Kidney tubule cell (primary cell): ENCODE measurements at places on chromosomes 13 and 19.

DNA sequence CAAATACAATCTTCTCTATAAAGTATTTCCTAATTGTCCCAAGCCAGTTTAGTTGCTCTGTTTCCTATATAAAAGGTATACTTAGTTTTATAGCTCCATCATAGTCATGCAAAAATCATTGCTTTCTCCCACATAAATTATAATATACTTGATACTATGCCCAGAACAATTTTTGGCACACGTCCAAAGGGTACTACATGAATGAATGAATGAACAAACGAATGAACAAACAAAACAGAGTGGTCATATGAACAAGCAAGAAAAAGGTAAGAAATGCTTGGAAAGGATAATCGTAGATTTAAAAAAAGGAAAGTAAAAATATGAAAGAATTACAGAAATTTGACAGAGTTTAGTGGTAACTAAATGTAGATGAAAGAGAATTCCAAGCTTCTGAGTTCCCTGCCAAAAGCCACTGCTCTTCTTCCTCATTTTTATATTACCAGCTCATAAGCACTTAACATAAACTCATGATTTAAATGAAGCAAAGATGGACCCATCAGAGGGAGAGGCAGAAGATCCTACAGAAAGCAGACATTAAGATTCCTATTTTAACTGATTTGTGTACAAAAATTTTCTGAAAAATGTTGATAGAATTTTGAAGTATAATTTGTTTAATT, 123.2 kb downstream of the ENOX1 start:
- DNase-seq = peak; percentile 42

GRCh38 chr13:75812751-75813181, 176.6 kb downstream of the LMO7 start:
- no peak for DNase-seq

DNA sequence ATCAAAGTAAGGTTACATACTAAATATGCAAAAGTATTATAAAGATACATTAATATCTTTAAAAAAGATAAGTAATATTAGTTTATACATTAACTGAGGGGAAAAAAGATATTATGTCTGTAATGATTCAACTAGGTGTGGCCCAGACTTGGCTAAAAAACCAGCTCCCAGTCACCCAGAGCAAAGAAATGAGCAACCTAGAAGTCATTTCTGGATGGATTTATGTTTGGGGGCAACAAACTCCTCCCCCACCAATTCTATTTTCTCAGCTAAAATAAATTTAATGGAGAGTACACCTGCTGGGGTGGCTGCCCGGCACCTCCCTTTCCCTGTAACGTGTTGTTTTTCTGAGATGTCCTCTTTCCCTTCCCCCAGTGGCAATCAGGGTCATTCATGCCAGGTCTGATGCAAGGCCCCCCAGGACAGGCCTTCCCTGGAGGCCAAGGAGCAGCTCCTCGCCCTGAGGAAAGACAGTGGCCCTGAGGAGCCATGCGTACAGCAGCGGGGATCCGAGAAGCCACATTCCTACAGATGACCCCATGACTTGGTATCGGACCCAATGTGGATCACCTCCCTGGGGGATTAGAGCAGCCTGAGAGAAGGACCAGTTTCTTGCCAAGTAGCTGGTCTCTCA, 78.6 kb upstream of the DOCK9 start:
- peak; percentile 22 for DNase-seq

DNA sequence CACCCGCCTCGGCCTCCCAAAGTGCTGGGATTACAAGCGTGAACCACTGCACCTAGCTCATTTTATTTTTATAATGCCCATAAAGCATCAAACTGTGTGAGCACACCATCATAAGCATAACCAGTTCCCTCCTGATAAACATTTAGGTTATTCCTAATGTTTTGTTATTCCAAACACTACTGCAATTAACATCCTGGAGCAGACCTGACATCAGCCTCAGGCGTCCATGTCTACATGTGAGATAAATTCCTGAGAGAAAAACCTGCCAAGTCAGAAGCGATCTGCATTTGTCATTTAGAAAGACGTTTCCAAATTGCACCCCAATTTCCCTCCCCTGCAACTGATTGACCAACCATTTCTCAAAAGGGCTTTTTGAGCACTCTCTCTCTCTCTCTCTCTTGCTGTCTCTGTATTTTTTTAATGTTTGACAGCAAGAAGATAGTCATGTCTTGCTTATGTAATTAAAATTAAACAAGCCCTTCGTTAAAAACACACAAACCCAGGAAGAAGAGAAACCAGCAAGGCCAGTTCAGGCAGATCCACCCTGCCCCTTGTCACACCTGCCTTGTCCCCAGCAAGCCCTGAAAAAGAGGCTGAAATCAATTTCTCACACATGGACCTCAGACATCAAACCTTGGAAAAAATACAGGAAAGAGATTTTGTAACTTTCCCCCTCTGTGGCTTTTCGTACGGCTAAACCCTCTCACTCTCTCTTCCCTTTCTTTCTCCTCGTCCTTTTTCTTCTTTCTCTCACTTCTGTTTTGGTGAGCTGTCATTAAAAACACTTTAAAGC, 9.9 kb downstream of the LYPD3 start:
- DNase-seq = no peak

DNA sequence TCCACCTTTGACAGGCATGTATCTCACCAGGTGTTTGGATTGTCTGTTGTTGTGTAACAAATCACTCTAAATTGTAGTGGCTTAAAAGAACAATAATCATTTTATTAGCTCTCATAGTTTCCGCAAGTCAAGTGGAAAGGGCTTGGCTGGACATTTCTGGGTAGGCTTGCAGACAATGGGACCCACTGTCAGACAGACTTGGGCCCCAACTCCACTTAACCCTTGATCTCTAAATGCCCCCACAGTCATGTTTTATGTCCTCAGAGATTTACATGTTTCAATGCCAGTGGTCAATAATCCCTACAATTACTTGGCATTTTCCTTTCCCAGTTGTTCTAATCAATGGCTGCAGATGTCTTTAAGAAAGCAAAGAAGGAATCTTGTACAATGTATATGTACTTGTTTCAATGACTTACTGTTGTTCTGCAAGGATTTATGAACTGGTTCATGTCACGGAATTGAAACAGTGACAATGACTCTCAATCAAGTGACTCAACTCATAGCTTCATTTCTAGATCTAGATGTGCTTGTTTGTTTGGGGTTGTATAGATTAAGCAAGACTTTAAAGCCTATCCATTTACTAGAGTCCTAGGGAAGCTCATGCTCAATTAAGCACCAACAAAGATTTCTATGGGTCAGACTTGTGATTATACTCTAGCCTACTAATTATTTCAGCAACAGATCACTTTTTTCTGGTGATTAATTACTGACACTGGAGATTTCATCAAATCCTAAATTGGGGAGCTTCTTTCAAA, 510.1 kb upstream of the NBEA start:
- no peak for DNase-seq

GRCh38 chr19:3045885-3046697, 16.2 kb downstream of the TLE5 start:
- DNase-seq = no peak

DNA sequence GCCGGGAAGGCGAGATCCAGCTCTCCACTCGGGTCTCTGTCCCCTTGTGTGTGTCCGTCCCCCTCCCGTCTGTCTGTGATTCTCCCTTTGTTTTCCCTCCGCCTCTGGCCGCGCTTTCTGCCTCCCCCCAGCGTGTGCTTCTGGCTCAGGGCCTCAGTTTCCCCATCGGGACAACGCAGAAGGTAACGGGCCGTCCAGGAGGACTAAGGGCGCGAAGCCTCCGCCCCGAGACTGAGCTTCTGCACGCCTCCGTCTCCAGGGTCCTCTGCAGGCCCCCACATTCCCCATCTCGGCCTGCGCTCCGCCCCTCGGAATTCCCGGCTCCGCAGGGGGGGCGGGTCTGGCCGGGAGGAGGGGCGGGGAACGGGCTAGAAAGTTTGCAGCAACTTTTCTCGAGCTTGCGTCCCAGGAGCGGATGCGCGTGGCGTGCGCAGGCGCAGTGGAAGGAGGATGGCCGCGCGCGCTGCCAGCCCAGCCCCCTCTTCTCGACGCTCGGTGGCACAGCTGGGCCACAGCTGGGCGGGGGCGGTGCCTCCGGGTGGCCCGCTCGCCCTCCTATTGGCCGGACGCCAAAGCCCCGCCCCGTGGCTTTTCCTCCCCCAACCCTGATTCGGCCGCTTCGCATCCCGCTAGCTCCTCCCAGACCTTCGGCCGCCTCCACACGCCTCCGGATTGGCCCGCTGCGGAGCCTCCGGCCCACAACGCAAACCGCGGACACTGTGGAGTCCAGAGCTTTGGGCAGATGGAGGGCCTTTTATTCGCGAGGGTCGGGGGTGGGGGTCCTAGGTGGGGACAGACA, at the start of gene SIX5:
TSS of gene SIX5 (minus strand) at position 269 of the 799 bp plus-strand sequence. CDS start 408 bp downstream, outside the sequence.
- DNase-seq = peak; percentile 99

GRCh38 chr19:45608948-45609347, 6.9 kb upstream of the GPR4 start:
- DNase-seq = no peak

DNA sequence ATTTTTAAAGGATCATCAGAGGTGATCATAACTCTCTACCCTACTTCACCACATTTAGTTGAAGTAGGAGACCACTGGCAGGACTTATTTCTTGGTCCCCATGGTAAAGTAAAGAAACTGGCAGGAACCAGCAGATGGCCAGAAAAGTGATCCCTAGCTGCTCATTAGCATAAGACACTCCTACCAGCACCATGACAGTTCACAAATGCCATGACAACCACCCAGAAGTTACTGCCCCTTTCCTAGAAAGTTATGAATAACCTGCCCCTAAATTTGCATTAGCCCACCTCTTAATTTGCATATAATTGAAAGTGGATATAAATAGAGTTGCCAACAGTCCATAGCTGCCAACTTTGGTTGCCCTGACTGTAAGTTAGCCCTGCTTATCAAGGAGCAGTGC, 18.4 kb upstream of the RUBCNL start:
- DNase-seq = no peak
